SIG-M5 (cell line): ENCODE measurements at places on chromosomes 1 and 21.
A peak's percentile ranks its signal among the peaks of the same experiment; 100 is the strongest.

DNA sequence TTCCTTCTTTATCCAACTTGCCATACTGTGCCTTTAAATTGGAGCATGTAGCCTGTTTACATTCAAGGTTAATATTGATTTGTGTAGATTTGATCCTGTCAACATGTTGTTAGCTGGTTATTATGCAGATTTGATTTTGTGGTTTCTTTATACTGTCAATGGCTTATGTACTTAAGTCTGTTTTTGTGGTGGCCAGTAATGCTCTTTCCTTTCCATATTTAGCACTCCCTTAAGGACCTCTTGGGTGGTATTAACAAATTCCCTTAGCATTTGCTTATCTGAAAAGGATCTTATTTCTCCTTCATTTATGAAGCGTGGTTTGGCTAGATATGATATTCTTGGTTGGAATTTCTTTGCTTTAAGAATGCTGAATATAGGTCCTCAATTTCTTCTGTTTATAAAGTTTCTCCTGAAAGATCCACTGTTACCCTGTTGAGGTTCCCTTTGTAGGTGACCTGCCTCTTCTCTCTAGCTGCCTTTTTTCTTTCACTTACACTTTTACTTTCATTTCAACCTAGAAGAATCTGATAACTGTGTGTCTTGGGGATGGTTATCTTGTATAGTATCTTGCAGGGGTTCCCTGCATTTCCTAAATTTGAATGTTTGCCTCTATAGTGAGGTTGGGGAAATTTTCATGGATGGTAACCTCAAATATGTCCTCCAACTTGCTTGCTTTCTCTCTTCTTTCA is 86.9 kb upstream of the NEGR1 start:
- no peak for DNase-seq

DNA sequence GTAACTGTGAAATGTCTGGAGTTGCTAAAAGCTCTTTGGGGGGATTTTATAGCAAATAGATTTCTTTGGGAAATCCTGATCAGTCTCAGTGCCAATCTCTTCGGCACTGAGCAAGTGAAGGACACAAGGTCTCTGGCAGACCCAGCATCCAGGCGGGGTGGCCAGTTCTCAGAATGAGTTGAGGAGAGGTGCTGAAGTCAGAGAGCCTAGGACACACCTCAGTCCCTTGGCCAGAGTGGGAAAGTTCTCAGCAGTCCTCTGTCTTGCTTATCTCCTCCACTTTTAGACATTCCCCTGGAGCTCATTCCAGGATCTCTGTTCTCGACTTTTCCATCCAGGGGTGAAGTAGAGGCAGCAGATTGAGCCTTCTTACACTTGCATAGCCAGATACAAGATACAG is 6.7 kb downstream of the HLX start:
- no peak for DNase-seq

- no peak for DNase-seq
Measured at GRCh38 chr21:32957545-32957944, 68.2 kb upstream of the OLIG2 start.

DNA sequence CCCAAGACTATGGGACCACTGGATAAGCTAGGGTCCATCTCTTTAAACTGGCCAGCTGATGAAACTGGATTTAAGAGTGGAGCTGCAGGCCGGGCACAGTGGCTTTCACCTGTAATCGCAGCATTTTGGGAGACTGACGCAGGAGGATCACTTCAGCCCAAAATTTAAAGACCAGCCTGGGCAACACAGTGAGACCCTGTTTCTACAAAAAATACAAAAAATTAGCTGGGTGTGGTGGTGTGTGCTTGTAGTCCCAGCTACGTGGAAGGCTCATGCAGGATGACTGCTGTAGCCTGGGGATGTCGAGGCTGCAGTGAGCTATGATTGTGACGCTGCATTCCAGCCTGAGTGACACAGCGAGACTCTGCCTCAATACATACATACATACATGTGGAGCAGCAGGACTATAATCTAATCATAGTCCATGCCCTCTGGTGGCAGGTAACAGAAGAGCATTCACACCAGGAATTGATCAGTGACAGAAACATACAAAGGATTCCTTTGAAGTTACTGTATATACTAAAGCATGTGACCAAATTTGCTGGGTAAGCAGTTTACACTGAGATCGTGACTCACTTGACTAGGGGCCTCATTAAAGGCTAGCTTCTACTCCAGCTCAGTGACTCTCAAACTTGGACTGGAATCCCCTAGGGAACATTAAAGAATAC is 101.5 kb upstream of the SLFNL1 start:
- DNase-seq, result no peak

GRCh38 chr1:197961449-197961848 is 44.3 kb downstream of the LHX9 start:
- DNase-seq, result no peak

DNA sequence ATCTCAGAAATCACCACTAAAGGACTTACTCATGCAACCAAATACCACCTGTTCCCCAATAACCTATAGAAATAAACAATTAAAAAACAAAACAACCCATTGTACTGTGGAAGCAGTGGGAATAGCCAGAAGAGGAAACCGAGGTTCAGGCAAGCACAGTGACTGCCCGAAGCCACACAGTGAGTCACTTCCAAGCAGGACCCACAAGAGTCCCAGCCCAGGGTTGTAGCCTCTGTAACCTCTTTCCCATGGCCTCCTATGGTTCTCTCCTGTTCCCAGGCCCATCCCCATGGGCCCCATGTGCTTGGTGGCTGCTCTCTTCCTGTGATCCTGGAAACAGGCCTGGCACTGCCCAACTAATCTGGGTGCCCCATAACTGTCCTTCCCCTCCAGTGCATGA is 29.0 kb upstream of the HTR1D start:
- DNase-seq, result no peak

DNA sequence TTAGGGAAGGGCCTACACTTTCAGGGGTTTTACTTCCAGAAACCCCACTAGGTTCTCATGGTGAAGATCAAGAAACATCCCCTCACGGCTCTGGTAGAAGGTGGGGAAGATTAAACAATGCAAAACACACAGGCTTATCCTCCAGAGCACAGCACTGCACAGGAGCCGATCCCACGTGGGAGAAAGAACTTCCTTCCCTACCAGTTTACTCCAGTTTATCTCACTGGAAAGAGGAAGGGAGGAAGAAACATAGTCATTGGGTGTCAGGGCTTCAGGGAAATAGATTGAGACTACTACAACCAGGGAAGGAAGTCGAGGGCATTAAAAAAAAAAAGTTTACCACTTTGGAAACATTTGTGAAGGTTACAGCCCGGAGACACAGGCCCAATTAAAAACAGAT is 164.4 kb downstream of the NTPCR start:
- no peak for DNase-seq

- DNase-seq, result no peak
Measured at GRCh38 chr21:42478504-42478903, 17.5 kb downstream of the RSPH1 start.

DNA sequence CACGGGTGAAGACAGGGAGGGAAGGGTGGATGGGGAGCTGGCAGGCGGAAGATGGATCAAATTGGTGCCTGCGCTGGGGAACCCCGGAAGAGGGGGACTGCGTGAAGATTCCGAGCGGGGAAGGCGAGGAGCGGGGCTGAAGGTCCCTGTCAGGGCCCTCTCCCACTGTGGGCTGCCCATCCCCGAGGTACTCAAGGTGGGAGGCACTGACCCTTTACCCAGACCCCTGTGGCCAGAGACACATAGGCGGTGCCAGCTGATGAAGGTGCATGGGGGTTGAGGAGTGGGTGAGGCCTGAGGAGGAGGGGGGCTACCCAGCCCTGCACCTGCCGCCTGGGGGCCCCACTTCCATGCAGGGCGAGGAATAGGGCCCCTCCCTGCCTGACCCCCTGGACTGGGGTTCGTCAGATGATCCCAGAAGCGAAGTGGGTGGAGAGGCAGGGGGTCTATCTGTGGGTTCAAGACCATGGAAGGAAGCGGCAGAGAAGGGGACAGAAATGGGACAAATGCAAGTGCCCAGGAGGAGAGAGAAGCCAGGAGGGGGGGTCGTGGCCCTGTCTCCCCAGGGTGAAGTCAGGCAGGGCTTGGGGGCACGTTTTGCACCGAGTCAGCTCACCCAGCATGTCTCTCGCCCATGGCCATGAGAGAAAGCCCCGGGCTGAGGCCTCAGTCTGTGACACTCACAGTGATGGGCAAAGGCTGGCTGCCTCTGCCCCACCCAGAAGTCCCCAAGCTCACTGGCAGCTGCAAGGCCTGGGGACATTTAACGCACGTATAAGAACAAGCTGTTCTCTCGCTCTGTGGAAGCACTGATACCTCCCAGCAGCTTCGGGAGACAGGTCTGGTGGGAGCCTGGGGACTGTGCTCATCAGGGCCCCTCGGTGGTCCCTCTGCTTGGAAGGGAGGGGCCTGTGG is 7.0 kb upstream of the MMEL1 start:
- no peak for DNase-seq

DNA sequence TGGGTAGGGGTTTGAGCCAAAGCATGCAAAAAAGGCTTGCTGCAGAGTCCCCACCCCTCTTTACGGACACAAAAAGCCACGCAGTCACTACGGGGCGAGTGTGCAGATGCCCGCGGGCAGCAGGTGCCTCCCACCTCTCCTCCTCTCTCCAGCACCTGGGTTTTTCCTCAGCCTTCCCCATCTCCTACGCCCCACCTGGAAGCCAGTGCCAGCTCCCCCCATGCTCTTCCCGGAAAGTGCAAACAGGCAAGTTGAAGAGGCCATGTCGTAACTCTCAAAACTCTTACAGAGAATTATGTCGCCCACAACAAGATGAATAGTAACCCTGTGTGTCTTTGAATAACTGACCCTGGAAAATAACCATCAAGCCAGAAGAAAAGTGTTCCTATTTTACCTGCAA is 82.5 kb downstream of the PDE9A start:
- no peak for DNase-seq

GRCh38 chr1:159591981-159592380 is 4.4 kb downstream of the APCS start:
- DNase-seq, result no peak

DNA sequence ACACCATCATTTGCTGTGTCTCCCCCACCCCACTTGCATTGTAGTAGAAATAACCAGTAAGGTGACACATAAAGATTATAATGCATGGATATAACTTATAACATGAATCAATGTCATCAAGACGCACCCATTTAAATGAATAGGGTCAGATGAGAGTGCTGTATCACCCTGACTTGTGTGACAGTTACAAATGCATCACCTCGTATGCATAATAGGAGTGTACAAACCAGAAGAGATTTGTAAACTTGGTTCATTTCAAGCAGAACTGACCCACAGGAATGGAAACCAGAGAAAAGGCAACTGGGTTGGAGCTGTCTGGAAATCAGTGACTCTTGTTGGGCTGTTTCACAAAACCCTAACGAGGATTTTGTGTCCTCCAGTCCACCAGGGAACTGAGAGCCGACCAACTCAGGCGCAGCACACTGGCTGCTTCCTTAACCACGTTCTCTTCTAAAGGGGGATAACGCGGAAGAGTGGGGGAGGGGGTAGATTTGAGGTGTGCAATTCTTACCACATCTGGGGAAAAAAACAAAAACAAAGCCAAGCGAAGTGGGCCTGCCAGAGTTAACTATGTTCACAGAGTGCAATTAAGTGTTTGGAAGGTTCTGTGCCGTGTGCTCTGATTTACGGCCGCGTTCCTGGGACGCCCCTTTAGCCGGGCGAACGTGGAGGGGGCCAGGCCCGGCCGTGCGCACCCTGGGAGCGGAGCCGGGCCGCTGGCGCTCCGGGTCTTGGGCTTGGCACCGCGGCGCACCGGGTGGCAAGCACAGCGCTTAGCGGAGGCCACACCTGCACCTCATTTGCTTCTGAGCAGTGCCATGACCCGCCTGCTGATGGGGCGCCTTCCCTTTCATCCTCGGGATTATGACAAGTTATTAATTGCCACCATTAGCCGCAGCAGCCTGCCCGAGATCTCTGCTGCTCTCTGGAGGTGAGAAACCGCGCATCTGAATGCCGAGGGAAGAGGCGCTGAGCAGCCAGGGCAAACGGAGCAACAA is 248.8 kb upstream of the FOXD3 start:
- DNase-seq, result no peak

GRCh38 chr1:59976194-59977074 is 49.9 kb upstream of the CYP2J2 start:
- DNase-seq, result no peak

DNA sequence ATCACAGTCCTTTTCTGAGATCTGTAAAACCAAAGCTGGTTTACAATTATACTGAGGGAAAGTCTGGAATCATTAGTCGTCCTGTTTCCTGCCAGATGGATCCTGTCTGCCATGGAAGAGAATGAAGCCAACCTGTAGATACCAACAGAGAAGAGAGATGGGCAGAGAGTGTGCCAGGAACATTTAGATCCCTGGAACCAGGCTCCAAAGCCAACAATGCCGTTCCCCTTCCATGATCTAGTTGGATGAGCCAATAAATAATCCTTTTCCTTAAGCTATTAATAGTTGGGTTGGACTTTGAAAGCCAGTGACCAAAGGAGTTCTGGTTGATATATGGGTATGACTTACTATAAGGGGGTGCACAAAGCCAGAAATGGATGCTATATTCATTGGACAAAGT is 15.0 kb downstream of the CAPN8 start:
- no peak for DNase-seq

- peak; percentile 88 for DNase-seq
Measured at GRCh38 chr1:221188458-221188857, 309.2 kb downstream of the HLX start.

DNA sequence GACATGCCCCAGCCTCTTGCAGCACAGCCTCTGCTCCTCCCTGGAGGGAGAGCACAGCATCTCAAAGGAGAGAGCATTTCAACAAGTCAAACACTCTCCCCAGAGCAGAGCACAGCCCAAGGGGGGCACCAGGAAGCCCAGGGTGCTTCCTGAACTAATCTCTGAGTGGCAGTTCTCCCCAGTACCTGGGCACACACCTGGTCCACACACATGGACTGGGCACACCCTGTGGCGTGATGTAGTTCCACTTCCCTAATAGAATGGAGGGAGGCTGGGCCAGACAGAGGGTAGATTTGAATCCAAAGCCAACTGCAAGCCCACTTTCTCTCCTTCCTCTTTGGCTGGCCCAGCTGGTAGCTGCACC is 55.5 kb downstream of the CD46 start:
- no peak for DNase-seq

DNA sequence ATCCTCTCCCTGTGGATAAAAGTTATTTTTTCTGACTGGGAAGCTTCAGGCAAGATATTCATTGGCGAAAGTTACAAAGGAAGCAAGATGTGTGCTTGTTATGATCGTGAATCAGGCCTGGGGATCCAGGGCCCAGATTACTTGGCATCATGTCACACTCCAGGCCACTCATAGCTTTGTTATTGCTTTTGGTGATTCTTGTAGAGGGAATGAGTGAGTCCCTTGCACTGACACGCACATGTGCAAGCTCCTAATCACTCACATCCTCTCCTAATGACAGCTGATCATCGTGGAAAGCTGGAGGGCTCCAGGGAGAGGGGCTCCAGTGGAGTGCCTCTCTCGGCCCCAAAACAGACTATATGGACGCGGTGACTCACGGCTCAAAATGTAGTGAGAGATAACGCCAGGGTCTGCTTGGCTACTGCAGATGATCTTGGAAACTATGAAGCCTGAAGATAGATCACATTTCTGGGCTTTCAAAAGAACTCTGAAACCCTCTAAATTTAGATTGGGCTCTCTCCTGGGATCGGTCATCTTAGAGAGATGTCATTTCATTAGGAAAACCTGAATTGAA is 481.1 kb upstream of the USP24 start:
- no peak for DNase-seq
